RWPE2 (cell line): ENCODE measurements at places on chromosomes 6 and 20.
A peak's percentile ranks its signal among the peaks of the same experiment; 100 is the strongest.

GRCh38 chr20:58497076-58497641 lies 18.0 kb downstream of the APCDD1L start:
- DNase-seq: peak; percentile 73

DNA sequence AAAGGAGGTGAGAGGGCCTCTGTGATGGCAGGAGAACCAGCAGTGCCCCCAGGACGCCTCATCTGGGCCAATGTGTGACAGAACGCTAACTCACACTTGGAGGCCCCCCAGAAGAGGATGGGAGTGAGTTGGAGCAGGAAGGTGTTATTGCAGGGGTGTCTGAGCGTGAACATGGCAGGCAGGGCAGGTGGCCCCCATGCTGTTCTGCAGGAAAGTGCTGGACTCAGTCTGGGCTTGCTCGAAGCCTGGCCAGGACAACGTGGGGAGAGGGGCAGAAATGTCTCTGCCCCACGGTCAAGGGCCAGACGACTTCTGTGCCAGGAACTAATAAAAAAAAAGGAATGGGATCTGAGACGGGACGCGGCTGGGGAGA lies 931 bp upstream of the EBF4 start:
- no peak for DNase-seq

GRCh38 chr6:167860550-167861226 lies 34.0 kb downstream of the AFDN start:
- no peak for DNase-seq

DNA sequence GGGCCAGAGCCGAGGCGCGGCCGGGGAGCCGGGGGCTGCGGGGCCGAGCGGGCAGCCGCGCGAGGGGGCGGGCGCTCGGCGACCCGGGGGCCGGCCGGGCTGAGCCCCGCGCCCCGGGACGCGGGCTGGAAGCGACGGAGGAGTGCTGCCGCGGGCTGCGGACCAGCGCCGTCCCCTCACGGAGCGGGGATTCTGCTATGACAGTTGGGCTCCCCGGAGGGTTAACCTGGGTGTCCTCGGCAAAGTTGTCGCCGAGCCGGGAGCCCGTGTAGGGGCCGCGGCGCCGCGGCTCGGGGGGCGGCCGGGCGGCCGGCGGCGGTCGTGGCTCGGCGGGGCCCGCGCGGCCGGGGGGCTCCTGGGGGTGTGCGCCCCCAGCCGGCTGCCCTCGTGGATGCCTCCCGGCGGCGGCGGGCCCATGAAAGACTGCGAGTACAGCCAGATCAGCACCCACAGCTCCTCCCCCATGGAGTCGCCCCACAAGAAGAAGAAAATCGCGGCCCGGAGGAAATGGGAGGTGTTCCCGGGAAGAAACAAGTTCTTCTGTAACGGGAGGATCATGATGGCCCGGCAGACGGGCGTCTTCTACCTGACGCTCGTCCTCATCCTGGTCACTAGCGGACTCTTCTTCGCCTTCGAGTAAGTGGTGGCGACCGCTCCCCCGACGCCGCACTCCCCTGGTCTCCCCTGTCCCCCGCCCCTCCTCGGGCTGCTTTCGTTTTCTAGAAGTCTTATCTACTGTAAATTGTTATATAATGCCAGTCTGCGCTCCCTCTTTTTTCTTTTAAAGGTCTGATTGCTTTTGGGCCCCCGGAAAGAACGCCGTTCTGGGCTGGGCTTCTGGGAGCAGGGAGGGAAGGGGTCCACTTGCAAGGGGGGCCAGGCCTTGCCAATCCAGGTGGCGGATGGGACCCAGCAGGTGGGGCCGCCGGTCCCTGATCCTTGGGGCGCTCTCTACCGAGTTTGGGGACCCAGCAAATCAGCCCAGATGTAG lies 936 bp downstream of the ZDHHC14 start:
- peak; percentile 71 for DNase-seq

DNA sequence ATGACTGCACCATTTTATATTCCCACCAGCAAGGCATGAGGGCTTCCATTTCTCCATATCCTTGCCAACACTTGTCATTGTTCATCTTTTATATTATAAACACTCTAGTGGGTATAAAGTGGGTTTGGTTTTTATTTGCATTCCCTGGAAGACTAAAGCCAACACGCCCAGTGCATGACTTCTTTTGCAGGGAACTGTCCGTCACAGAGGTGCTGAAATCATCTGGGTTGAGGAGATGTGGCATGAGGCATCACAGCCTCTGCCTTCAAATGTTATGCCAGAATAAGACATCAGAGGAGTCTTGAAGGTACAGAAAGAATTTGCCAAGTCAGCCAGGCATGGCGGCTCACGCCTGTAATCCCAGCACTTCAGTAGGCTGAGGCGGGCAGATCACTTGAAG lies 29.9 kb upstream of the FAM210B start:
- peak; percentile 49 for DNase-seq

DNA sequence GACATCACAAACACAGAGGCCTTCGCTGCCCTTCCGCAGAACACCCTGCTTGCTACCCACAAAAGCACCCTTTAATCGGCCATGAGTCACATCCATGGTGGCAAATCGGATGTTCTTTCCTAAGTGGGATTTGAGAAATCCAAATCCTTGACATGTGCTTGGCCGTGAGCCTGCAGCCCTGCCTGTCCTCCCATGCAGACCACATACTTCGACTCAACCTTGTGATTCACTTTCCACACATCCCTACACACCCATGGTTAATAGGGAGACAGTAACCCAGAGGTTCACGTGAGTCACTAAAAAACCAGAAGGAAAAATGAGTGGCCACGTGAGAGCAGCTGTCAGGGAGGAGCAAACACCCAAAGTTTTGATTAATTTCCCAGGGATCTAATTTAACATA lies 19.4 kb downstream of the RAMACL start:
- DNase-seq: peak; percentile 90

DNA sequence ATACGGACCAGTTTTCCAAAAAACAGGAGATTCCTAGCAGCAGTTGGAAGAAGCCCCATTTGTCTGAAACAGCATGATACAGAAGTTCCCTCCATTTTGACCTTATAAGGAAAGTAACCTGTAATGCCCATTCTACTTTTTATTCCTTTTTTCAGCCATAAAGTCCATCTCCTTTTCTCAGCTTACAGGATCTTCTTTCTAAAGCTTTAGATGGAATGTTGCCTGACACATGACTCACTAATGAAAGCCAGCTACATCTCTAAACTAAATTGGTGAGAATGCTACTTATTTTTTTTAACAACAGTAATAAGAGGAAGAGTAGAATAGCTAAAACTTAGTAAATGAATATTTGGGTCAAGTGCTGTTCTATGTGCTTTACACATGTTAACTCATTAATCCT lies 234.1 kb downstream of the CDH26 start:
- DNase-seq: no peak
